Spinal cord (tissue), 10 donors: ENCODE measurements at places on chromosomes 7 and 10. TPM values are rescaled to one million over a fixed set of nuclear protein-coding genes. Genes with fewer than 3 reads are reported as not detected.
A peak's percentile ranks its signal among the peaks of the same experiment; 100 is the strongest.

GRCh38 chr7:122974229-122974628, 21.3 kb downstream of the TAS2R16 start:
- no peak for DNase-seq

GRCh38 chr7:115965796-115966475, 64.6 kb downstream of the TFEC start:
- DNase-seq: no peak

GRCh38 chr7:6181136-6181535, 91.3 kb downstream of the CYTH3 start:
- no peak for DNase-seq

OR6V1 gene
- total RNA-seq: not detected

DNA sequence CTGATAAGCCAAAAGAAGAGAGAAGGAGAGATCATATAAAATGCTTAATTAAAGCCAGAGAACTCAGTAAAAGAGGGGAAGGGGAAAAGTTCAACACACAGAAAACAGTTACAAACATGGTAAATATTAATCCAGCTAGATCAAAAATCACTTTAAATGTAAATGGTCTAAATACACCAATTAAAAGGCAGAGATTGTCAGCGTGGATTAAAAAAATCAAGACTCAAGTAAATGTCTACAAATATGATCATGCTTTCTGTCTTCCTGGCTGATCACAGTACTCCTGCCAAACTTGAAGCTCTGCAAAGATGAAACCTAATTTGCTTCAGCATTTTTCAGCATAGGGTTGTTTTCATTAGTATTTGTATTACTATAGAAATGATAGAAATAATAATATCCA, 54.6 kb upstream of the RNF32 start:
- DNase-seq: no peak

CFAP58 gene
- 2.3 TPM for total RNA-seq

DNA sequence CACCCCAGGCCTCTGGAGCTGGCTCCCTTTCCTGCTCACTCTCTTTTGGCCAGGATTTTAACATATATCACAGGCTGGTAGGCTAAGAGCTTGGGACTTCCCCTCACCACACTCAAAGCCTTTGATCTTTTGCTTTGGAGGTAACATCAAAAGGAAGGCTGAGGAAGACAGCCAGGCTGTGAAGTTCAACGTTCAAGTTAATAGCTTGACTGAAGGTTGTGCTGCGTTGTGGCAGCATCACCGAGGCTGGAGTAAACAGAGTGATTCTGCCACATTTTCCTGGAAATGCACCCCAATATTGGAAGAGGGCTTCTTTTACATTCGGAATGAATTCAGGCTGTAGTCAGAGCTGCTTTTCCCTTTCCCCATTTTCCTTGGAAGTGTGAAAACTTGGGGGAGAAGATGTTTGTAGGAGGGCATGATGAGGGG, 57.3 kb downstream of the TCF7L2 start:
- DNase-seq: no peak

GRCh38 chr10:10053051-10053450, 964.6 kb upstream of the CELF2 start:
- DNase-seq: no peak

GRCh38 chr7:157294773-157295172, 42.0 kb upstream of the DNAJB6 start:
- DNase-seq: no peak

GRCh38 chr7:149742075-149742701, 31.2 kb downstream of the ZNF467 start:
- DNase-seq: peak; percentile 66

DNA sequence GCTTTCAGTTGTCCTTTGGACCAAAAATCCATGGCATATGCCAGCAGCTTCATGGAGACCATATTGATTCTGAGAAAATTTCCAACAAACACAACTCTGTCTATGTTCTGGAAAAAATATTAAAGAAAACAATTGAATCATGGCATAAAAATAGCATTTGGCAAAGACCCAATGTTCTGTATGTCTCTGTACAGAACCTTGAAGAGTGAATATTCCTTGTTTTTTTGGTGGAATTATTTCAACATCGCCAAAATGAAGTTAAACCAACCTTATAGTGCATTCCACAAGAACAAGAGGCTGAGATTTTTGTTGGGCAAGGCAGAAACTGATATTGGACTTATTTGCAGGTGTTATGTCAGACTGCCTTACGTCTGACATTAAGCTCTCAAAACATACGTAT, 53.3 kb upstream of the SLC16A12 start:
- DNase-seq: no peak

- DNase-seq: no peak
Observed at GRCh38 chr10:13787015-13787421, 200.3 kb downstream of the PRPF18 start.

BET1 gene
- 30.6 TPM for total RNA-seq

DNA sequence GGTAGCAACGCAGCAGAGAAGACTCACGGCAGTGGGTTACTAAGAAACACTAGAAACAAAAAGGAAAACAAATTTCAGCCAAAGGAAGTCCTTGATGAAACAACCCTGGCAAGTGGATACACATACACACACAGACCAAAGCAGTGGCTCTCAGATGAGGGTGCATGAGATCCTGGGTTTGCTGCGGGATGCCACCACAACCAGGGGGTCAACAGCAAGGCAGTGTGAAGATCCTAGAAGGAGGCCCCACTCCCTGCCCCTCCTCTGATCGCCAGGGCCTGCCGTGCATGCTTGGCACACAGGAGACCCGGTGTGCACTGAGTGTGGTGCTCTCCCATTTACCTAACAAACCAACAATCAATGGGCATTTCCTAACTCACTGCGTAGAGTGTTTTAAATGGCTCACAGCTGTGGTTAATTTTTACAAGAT, 252.3 kb upstream of the KLF14 start:
- DNase-seq: no peak

DNA sequence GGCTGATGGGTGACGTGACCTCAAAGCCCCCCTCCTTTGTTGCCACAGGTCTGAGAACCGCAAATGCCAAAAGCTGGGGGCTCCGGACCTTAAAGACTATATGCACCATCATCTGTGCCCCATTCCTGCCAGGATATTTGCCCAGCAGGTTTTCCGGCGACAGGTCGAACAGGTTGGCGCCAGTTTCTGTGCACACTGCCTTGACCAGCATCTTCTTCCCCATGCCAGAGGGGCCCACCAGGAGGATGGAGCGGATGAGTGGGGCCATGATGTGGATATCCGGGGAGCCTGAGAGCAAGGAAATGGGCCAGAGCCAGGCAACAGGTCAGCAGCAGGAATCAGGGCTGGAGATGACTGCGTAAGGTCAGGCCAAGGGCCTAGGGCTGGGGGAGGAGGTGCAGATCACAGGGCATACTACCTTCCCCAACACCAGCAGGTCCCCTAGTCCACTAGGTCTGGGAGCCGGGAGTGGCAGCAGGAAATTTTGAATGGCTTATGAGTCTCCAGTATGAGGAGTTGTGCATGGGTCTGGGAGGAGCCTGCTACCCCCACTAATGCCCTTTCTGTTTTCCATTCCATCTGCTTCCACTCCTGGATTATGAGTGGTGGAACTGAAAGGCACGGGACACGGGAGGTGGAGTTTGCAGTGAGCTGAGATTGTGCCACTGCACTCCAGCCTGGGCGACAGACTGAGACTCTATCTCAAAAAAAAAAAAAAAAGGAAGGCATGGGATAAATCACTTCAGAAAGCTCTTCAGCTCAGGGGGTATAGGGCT, 6.3 kb upstream of the ASB10 start:
- DNase-seq: no peak

- no peak for DNase-seq
Observed at GRCh38 chr10:132319853-132320653, 11.9 kb upstream of the LRRC27 start.

HOXA6 gene
- 12.5 TPM for total RNA-seq

DNA sequence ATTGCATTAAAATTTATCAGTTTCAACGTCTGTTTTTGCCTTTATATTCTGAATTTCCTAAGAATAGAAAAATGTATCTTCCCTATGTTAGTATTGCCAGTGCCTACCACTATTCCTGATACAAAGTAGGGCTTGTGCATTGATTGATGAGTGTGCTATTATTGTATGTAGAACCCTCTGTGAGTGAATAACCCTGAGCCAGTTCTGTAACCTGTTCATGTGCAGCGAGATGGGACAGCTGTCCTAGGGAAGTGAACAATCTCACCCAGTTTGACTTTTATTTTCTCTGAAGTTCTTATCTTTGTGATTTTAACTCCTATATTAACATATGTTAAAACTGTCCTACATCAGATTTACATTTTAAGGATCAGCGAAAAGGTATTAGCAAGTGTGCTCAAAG, 178.4 kb upstream of the ADO start:
- no peak for DNase-seq

DNA sequence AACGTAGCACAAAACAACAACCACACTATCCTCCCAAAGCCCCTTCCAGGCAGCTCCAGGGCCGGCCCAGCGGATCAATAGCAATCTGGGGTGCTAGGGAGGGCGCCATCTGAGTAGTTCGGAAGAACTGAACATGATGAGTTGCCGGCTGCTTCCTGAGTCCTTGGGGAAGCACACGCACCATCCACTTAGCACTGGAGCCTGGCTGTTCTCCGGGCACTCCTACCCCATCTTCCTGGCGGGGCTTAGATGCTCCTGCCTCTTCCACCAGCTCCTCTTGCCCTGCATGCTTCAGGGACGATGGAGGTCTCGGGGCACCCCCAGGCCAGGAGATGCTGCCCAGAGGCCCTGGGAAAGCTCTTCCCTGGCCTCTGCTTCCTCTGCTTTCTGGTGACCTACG, at the start of gene KCNK18:
KCNK18 (plus strand) TSS at position 301 of the 400 bp plus-strand sequence; CDS start at position 301, 0 bp downstream.
- no peak for DNase-seq

- DNase-seq: no peak
Observed at GRCh38 chr7:818031-818699, 14.1 kb upstream of the SUN1 start.

DNA sequence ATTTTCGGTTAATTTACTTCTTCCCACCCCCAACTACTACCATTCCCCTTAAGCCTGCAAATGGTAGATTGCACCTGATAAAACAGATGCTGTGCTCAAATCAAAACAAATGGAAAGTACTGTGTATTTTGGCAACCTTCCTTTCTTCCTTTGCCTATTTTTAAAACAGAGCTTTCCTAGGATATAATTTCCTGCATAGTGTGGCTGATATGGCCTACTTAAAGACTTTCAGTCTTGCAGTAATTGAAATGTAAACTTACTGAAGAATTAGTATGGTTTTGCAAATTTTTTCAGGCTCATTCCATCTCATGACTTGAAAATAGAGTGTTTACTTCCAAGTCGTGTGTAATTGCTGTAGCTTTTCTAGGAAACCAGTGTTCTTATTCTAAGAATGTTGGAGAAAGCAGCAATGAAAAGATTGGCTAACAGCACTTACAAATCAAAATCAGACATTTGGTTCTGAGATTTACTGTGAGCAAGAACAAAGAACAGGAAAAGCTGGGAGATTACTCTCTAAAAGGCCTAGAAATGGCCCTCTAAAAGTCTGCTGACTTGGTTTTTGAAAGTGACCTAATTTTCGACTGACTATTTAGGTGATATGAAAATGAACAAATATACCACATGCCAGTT, 52.0 kb downstream of the REEP3 start:
- peak; percentile 28 for DNase-seq

DNA sequence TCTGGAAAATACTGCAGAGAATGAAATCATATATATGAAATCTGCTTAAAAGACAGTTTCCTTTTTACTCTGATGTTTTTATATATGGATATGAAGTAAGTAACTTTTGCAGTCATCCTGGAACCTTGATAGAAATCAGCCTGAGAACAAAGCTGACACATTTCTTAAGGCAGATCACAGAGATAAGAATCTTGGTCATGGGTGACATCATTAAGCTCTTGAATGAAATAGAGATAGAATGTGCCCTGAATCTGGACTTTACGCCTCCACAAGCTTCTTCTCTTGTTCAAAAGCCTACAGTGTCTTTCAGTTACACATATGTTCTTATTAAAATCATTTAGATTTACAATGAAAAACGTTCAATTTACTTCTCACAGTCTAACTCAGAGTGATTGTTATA, 319.1 kb upstream of the CNTNAP2 start:
- DNase-seq: no peak

OR6B1 gene
- total RNA-seq: not detected

DNA sequence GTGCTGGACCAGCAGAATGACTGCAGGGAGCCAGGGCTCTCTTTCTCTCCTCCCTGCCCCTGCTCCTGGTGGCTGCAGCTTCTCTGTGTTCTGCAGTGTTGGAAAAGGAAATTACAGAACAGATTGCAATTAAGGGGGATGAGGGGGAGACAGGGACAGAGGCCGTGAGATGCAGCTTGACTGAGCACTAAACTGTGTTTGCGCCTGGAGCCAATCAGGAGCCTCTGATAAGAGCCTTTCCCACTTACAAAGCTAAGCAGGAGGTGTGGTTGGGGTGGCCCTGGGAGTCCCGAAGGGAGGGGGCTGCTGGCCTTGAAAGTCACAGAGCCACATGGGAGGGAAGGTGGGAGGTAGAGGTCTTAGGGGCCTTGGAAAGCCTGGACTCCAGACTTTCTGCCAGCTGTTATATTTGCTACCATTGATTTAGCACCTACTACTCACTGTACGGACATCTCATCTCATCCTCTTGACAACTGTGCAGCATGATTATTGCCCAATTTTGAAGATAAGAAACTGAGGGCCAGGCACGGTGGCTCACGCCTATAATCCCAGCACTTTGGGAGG, 26.7 kb downstream of the TRIM8 start:
- no peak for DNase-seq

GRCh38 chr10:7410301-7410861, 453 bp downstream of the SFMBT2 start:
- no peak for DNase-seq

SYT15B gene
- total RNA-seq: 1.8 TPM

MALRD1 gene
- total RNA-seq: 5.1 TPM

HMX3 gene
- total RNA-seq: 0.20 TPM

- no peak for DNase-seq
Observed at GRCh38 chr7:88132725-88133124, 87.1 kb downstream of the SRI start.

ATG9B gene
- 3.6 TPM for total RNA-seq

DPYSL4 gene
- 22.1 TPM for total RNA-seq

- no peak for DNase-seq
Observed at GRCh38 chr10:23968301-23968700, 240.6 kb upstream of the KIAA1217 start.

DNA sequence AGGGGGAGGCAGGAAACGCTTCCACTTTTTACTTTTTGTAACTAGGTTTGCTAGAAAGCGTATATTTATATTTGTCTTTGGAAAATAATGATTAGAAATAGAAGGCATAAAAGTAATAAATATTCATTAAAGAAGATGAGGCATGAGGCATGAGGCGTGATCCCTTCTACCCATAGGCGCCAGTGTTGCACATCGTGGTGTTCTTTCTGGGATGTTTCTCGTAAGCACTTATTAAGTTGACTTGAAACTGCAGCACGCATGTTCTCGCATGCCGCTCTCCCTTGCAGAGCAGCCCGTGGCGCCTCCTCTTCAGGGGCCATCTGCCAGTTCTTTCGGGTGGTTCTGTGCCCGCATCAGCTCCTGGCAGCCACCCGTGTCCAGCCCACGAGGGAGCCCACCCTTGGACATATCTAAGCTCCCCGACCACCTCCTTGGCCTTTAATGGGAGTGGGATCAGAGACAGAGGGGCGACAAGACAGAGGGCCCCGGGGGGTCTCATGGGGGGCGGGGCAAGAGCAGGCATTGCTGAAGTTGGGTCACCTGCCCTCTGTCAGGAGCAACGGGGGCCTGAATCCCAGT, 28.5 kb upstream of the CSGALNACT2 start:
- no peak for DNase-seq

CAV1 gene
- total RNA-seq: 71.0 TPM
